ENCODE measurements at places on chromosomes 1 and 21.

DNA sequence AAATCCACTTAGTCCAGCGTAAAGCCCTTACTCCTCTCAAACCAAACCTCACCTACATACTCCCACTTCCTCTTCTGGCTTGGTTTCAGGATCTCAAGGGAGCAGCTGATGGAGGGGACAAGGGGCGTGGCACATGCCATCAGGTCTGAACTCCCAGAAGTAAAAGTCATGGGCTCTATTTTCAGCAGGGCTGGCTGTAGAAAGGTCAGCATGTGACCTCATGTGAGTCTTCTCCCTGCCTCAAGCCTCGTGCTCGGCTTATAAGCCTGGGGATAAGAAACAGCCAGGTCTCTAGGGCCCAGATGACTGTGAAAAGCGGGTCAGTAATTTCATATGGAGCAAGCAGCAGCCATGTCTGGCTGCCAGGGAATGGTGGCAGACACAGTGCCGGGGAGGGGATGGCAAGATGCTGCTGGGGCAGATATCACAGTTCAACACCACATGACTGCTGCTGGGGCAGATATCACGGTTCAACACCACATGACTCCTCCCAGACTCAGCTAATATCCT lies 227.9 kb downstream of the KCNH1 start:
- DNase-seq = no peak

GRCh38 chr1:94117259-94117851 lies 3.6 kb downstream of the ABCA4 start:
- no peak for DNase-seq

- no peak for DNase-seq
Observed at GRCh38 chr1:196891251-196891650, 3.4 kb downstream of the CFHR4 start.

DNA sequence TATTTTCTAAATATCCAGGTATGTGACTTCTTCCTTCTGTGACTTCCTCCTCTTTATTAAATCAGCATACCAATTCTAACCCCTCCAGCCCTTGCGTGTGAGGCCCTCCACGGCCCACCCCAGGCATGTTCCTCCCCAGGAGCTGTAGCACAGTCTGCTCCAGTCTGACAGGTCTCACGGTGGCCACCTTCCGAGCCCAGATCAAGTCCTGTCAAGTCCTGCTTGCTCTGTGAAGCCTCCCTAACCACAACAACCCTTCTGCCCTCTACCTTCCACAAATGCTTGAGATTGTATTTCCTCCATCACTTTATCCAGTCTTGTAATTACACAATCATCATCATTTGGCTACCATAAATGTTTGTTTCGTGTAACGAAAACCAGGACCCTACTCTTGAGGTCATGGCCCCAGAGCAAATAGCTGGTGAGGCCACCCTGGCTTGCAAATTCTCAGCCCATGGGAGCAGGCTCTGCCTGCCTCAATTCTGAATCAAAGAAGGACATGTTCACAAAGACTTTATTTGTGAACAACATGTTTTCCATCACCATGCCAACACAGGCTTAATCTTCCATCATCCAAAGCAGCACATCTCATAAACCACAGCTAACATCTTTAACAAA lies 33.0 kb upstream of the S100A7 start:
- DNase-seq = no peak

DNA sequence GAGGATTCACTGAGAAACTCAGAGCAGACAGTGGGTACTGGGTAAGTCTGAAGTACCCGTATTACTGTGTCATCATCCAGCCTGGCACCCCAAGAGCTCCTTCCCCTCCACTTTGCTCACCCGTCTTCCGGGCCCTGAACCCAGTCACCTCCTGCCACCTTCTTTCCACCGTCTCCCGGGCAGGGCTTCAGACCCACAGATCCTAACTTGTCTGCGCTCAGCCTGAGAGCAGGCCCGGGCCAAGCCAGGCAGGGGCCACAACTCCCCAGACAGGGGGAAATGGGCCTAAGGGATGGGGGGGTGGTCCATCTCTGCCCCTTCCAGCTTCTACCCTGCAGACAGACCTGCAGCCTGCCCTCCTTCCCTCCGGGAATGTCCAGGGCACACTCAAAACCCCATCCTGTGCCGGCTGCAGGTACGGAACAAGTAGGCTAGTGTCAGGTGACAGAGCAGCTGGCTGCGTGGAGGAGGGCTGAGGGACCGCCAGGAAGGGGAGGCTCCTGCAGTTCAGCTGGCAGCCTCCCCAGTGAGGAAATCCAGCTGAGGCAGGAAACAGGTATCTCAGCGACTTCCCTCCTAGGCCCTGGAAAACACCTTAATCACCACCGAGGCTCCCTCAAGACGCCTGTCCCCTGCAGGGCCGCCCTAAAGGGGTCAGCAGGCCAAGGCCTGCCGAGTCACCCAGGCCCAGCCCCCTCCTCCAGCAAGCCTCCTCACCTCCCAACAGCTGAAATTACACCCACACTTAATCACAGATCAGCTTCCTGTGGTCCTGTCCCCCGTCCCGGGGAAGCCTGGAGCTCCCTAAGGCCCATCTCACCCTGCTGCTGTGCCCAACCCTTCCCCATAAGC lies 3.5 kb downstream of the HSPG2 start:
- no peak for DNase-seq

GRCh38 chr1:36099681-36100341 lies 11.1 kb downstream of the ADPRS start:
- peak; percentile 69 for DNase-seq

DNA sequence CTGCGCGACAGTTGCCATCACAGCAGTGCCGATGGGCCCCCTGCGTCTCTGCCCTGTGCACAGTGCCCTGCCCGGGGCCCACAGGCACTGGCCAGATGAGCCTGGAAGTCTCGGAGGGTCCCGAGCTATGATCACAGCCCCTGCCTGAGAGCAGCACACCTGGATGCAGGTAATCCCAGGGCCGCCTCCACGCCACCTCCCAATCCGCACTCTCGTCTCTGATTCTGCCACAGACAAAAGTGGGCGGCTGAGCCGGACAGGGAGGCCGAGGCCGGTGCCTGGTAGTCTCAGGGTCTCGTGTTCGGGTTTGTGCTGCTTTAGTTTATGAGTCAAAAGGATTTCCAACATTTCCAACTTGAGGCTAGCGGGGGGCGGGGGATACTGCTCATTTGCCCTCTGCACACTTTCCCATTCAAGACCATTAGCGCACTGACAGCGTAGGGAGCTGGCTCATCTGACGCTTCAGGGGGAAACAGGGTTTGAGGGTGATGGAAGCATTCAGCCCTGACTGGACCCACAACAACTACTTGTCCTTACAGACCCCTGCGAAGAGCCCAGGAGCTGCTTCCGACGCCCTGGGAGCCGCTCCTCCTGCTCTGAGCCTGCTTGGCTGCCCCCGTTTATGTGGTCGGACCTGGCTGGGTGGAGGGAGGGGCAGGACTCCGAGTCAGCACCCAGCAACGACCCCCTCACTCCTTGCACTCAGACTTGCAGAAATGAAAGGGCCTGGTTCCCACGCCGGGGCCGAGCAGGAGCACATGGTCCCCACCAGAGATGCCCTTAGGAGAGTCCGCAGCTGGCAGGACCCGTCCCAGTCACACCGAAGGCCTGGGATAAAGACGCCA lies 1.8 kb upstream of the TTC34 start:
- DNase-seq = no peak

DNA sequence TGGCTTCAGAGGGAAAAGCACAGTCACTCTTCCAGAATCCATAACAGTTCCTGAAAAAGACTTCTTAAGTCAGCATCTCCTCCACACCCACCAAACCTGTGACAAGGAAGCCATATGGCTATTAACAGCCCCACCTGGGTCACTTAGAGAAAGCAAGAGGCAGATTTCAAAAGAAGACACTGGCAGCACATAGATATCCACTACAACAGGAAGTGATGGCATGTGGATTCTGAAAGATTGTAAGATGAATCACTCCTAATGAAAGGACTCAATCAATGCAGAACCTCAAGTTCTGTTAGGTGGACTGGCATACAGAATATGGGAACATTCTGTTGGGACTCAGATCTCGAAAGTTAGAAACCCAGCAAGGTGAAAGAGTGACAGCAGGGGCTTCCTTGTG lies 365.9 kb downstream of the TGFB2 start:
- peak; percentile 21 for DNase-seq
